MG63 (cell line): ENCODE measurements at places on chromosomes 3 and 15.

GRCh38 chr15:61889706-61890105, 170.5 kb downstream of the VPS13C start:
- no peak for DNase-seq

DNA sequence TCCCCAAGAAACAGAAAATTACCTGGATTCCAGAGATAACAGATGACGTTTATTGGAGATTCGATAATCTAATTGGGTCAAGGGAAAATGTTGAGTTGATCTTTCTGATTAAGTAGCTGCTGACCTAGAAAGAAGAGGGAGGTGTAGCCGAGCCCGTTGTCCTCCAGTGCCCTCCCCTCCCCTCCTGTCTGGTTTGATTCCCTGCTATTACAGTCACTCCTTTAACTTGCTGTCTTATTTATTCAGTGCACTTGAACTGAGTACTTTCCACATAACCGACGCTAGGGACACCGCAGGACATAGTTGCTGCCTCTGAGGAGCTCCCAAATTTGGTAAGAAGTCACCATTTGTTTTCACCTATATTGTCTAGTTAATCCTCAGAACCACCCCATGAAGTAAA, 103.7 kb downstream of the AQP9 start:
- DNase-seq: no peak

GRCh38 chr3:131795390-131796090, 239.3 kb downstream of the CPNE4 start:
- DNase-seq: no peak

DNA sequence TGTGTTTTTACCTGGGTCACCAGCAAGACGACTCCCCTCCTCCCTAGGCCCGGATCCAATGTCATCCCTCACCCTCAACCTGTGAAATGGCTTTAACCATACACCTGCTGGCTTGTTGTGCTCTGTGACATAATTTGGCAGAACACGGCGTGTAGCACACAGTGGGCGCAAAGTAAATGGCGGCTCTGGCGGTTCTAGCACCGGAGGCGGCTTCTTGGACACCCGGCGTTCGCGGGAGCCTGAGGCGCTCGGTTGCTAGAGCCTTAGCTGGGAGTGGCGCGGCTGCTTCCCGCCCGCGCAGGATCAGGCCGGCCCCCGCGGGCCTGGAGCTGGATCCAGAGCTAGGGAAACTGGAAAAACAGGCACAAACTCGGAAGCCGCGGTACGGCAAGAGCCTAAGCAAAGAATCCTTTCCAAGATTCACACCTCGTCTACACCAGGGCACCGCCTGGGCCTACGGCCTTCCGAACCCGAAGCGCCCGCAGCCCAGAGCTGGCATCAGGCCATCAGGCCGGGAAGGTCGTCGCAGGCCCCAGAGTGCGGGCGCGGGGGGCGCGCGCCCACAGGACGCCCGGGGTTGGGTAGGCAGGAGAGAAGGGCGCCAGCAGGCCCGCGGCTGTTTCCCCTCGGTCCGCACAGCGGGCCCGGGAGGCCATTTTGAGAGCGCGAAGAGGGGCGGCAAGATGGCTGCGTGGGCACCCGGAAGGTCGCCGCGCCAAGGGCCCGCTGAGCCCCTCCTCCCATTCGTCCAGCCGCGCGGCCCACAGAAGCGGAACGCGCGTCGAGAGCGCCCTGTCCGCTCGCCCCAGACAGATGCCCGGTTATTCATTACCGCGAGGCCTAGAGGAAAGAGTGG, 43.9 kb upstream of the POLG start:
- no peak for DNase-seq

- DNase-seq: no peak
Measured at GRCh38 chr3:70952033-70952747, 631.3 kb downstream of the FOXP1 start.

GRCh38 chr3:45884368-45885201, 1.8 kb upstream of the CCR9 start:
- no peak for DNase-seq

DNA sequence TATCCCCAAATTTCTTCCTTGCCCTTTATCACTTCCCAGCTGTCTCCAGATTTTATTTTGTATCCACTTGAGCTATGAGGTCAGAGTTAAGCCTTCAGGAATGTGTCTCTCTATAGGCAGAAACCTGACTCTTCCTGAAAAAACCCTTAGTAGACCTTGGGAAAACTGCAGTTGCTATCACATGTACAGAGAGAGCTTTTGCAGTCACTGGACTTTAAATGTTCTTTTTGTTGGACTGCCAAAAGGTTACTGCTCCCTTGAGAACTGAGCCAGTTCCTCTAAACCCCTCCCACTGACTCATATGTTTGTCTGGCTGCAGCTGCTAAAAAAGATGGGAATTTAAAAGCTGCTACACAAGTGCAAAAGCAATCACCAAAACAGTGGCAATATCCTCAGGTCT, 169.1 kb upstream of the CCDC54 start:
- peak; percentile 75 for DNase-seq

- no peak for DNase-seq
Measured at GRCh38 chr15:87793725-87794124, 462.8 kb downstream of the NTRK3 start.

DNA sequence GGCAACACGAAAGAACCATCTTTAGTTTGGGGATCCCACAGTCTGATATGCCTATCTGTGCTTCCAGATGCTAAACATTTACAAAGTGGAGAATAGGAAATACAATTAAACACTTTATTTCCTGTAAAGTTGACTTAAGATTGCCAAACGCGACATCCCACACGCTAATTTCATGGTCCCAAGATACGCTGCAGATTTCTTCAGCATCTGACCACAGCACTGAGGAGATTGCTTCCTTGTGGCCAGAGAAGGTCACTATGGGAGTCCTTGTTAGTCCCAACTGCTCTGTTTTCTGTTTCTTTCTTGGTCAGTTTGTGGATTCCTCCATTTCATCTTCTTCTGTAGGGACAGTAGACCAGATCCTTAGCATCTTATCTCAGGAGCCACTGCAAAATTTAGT, 43.3 kb downstream of the ASB7 start:
- no peak for DNase-seq

- DNase-seq: no peak
Measured at GRCh38 chr3:172444821-172445220, 3.4 kb downstream of the GHSR start.

GRCh38 chr3:24623657-24624056, 129.0 kb upstream of the THRB start:
- DNase-seq: no peak

DNA sequence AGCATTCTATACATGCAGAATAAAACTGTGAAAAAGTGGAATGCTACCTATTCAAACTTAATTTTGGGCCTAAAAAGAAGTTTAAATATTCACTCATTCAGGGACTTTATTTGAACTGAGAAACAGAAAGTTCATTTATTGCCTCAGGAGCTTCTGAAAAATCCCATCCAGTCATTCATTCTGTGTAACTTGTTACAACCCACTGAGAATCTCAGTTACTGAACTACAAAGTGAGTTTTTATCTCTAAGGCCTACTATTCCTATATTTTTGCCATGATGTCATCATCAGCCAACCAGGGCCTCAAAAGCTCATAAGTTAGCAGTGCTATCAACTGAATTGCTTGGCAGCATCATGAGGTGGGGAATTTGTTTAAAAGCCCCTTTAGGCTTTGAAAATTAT, 98.0 kb upstream of the BOC start:
- no peak for DNase-seq

GRCh38 chr3:153602801-153603200, 440.8 kb downstream of the RAP2B start:
- no peak for DNase-seq

- no peak for DNase-seq
Measured at GRCh38 chr15:82969353-82969752, 16.7 kb upstream of the RAMAC start.

DNA sequence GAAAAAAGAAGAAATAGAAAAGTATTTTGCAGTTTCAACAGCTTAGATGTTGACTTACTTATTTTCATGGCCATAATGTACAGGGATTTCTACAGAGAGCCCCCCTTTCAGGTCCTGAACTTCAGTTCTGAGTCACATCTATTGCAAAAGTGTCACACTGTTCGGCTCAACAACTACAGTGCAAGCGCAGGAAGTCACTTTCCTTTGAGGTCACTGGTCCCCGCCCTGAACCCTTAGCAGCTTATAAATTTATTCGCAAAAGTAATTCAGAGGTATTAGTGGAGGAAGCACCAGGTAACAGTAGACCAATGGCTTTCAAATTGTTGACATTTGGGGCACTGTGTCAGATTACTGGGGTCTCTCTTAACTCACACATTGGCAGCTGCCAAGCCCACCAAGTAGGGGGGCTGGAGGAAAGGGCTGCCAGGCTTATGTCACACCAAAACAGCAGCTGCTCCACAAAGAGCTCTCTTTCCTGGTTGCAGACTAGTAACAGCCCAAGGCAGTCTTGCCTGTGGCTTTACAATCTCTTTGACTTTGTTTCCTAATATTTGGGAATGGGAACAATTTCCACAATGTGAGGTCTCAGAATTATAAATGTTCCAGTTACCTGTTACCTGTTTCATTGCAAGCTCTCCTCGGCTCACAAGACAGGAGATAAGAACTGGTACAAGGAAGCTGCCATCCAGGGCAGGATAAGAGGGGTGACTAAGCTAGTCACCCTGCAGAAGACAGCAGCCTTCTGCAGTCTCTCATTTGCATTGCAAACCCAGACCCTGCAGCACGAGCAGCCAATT, 130.2 kb upstream of the STRIT1 start:
- no peak for DNase-seq

DNA sequence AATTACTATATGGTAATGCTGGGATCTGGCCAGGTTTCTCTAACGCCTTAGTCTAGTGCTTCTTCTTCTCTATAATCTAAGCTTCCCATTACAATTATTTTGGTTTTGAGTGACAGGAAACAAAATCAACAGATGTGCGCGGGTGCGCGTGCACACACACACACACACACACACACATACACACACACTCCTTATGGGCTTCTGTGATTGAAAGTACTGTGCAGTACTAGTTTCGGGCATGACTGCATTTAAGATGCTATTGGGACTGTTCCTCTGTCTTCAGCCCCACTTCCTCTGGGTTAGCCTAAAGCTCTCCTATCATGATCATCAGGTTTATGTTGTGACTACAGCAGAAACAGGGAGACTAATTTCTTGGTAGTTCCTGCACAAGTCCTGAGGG, 32.2 kb downstream of the EPHB1 start:
- DNase-seq: no peak

GRCh38 chr15:29135309-29135657, 134.3 kb downstream of the NSMCE3 start:
- DNase-seq: no peak

GRCh38 chr3:45506751-45507391, 87.7 kb upstream of the LIMD1 start:
- DNase-seq: no peak

GRCh38 chr15:37995461-37996347, 61.3 kb downstream of the TMCO5A start:
- DNase-seq: peak; percentile 60

GRCh38 chr15:50119063-50120040, at the start of gene ATP8B4:
TSS of gene ATP8B4 (minus strand) at chr15:50119233. CDS start at chr15:50106966, 12,267 bp downstream.
- DNase-seq: no peak

GRCh38 chr3:63456901-63457300, 178.8 kb downstream of the SYNPR start:
- no peak for DNase-seq

DNA sequence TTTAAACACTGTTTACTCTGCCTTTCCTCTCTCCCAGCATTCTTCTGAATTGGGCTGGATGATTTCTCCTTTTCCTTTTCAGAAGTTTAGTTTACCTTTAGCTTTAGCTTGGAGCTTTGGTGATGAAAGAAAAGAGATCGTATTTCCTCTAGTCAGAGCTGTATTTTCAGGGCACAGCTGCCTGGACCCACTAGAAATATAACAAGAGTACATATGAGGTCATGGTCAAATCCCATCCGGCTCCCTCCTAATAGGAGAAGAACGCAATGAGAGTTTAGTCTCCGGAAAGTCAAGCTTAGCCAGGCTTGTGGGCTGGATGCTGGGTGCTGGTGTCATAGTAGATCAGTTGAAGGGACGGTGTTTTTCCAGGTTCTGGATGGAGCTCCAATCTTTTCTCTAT, 177.1 kb upstream of the PFN2 start:
- no peak for DNase-seq

GRCh38 chr3:126158912-126159454, 21.4 kb downstream of the ALDH1L1 start:
- no peak for DNase-seq

GRCh38 chr3:184659797-184660301, 52.0 kb downstream of the MAGEF1 start:
- DNase-seq: peak; percentile 13

DNA sequence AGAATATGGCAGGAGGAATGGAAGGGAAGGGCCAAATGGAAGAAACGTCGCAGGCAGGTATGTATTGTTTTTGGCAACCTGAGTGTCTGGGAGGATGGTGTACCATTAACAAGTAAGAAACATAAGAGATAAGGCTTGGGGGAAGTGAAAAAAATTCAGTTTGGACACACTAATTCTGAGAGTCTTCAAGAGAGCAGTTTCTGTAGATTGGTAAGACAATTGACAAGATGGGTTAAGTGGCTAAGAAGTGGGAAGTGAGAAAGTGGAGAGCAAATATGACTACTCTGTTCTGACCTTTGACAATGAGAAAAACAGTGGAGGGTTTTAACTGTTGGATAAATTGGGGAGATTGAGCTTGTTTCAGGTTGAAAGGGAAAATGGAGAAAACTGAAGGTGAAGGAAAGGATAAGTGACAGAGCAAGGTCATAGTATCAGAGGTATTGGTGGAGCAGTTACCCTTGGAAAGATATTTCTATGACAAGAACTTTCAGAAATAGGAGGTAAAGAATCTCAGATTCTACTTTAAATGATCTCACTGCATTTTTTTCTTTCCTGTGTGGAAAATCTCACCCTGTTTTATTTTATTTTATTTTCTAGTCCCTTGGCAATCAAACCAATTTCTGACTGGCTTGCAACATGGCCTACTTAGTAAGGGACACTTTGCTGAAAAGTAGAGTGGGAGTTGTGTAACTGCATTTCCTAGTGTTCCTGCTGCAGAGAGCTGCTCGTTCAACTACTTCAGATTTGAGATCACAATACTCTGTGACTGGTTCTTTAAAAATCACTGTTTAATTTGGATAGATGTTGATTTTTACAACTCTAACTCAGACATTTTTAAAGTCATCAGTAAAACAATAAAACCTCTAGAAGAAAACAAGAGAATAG, 23.1 kb upstream of the GABPB1 start:
- no peak for DNase-seq

- DNase-seq: no peak
Measured at GRCh38 chr3:159608311-159608710, 380.3 kb upstream of the IL12A start.

- DNase-seq: no peak
Measured at GRCh38 chr3:43379343-43379742, 93.0 kb downstream of the SNRK start.
